ENCODE measurements at places on chromosomes 12 and 14. TPM values are rescaled to one million over a fixed set of nuclear protein-coding genes. Genes with fewer than 3 reads are reported as not detected.
A peak's percentile ranks its signal among the peaks of the same experiment; 100 is the strongest.

MRPS35 gene
- 57.9 TPM for polyA plus RNA-seq

CBLN3 gene
- polyA plus RNA-seq, result 2.3 TPM

GRCh38 chr14:101350691-101351090 is 210.6 kb upstream of the DIO3 start:
- DNase-seq, result no peak

KCTD10 gene
- 32.4 TPM for polyA plus RNA-seq

TPI1 gene
- polyA plus RNA-seq, result 782 TPM

MYG1 gene
- polyA plus RNA-seq, result not detected

MNAT1 gene
- 57.5 TPM for polyA plus RNA-seq

TPH2 gene
- not detected for polyA plus RNA-seq

DNA sequence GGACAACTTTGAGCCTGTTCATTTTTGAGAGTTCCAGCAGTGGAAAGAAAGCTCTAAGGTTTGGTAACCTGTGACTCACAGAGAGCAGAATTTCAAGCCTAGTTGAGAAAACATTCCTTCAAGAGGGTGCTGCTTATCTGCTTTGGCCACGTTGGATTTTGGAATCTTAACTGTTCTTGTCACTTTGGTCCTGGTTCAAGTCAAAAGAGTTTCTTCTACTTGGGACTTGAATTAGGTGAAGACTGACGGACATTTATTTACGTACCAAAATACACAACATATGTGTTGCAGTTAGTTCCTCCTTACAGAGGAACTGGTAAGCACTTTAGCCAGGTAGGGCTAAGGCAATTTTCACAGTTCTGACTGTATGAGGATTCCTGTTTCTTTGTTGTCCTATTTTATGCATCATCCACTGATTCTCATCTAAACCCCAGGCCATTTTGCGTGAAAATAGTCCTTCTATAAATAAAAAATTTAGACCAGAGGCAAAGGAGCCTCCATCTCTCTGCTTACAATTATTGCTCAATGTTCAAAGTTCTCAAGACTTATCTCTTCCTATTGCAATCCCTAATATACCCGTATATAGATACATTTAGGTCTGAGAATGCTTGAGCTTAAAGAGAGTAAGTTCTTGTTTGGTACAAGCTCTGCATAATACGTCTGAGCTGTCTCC is 580.9 kb downstream of the DIO2 start:
- DNase-seq, result no peak

C12orf50 gene
- 0.21 TPM for polyA plus RNA-seq

- no peak for DNase-seq
These were observed 2.0 kb downstream of the ERP27 start for GRCh38 chr12:14936224-14936861.

GRCh38 chr12:84313323-84313675 is 599.3 kb downstream of the SLC6A15 start:
- no peak for DNase-seq

SMIM41 gene
- polyA plus RNA-seq, result not detected

PRIMA1 gene
- not detected for polyA plus RNA-seq

GRCh38 chr14:104477117-104477623 is 102.4 kb upstream of the C14orf180 start:
- no peak for DNase-seq

- DNase-seq, result no peak
These were observed 73.0 kb downstream of the IQSEC3 start for GRCh38 chr12:139585-139984.

SOAT2 gene
- 0.51 TPM for polyA plus RNA-seq

KLHL33 gene
- polyA plus RNA-seq, result 1.6 TPM

GRCh38 chr12:8698132-8698851 is 501 bp downstream of the RIMKLB start:
- DNase-seq, result peak; percentile 64

GRCh38 chr12:90959538-90960139 is 4.7 kb upstream of the CCER1 start:
- peak; percentile 65 for DNase-seq

DNA sequence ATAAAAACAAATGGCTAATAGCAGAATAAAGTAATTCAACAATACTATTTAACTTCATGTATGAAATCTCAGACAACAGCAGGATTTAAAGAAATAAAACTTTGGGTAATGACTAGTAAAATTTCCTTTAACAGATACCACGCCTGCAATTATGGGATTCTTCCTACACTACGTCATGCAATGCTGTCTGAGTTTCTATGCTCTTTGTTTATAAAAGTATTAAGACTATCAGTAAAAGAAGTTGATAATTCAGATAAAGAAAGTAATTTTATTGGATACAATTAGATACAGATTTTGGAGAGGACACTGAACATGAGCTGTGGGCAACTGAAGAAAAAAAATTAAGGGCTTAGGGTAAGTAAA is 308.4 kb upstream of the LRFN5 start:
- DNase-seq, result no peak

GRCh38 chr12:116202940-116203339 is 74.6 kb downstream of the MED13L start:
- DNase-seq, result no peak

GRCh38 chr14:53458368-53458814 is 305.3 kb upstream of the DDHD1 start:
- no peak for DNase-seq

CLEC2A gene
- polyA plus RNA-seq, result not detected

- no peak for DNase-seq
These were observed 293.0 kb upstream of the NAV3 start for GRCh38 chr12:77537663-77538062.

DNA sequence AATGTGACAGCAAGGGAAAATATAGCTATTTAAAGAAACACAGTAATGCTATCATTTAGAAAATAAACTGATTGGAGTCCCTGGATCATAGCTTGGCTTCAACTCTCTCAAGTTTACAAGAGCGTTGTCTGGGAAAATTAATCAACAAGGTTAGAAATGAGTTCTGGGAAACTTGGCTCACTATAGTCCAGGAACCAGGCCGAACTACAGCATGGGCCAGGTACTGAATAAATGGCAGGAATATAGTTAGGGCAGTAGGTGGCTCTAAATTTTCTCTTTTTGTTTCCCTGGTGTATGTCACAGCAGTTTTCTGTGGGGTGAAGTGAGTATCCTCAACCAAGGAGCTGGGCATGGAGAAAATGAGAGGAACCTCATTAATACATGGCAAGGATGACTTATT is 72.4 kb downstream of the PLBD1 start:
- DNase-seq, result no peak

ACSS3 gene
- 8.6 TPM for polyA plus RNA-seq

DNA sequence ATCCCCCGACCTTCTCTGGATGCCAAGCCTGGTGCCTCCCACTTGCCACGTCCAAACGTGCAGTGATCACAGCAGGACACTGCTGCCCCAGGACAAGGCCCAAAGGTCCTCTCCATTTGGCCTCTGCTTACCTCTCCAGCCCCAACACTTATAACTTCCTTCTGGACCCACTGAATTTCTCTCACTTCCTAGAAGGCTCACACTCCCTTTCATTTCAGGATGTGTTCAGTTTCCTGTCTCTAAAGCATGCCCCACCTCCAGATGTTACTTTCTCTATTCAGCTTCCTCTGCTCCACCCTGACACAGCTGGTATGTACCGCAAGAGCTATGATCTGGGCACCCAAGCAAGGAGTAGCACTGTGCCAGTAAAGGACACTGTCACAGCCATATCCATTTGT is 33.0 kb downstream of the CDKL1 start:
- DNase-seq, result peak; percentile 31

SUSD6 gene
- 28.0 TPM for polyA plus RNA-seq

DNA sequence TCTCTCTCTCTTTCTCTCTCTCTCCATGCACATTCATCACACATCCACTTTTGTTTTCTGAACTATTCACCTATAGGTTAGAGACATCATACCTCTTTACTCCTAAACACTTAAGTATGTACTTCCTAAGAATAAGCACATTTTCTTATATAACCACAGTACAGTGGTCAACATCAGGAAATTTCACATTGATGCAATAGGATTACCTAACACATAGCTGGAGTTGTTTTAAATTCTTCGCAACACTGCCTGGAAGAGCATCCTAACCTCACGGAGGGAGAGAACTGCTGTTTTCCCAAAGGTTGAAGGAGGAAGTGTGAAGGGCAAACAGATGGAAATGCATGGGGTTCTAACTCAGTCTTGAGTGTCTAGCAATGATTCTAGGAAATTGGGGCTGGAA is 159.2 kb downstream of the SYT1 start:
- no peak for DNase-seq

- DNase-seq, result no peak
These were observed 216.0 kb downstream of the AKAP6 start for GRCh38 chr14:32545095-32545494.

TTC6 gene
- 0.21 TPM for polyA plus RNA-seq

GRCh38 chr12:104294927-104295668 is 8.4 kb upstream of the EID3 start:
- no peak for DNase-seq

- DNase-seq, result no peak
These were observed 168.7 kb downstream of the C12orf75 start for GRCh38 chr12:105499205-105499604.

GRCh38 chr14:54722791-54723432 is 156.0 kb downstream of the SAMD4A start:
- DNase-seq, result no peak
